Gastrocnemius medialis (tissue), 4 donors: ENCODE measurements at places on chromosomes 1 and 21. TPM values are rescaled to one million over a fixed set of nuclear protein-coding genes. Genes with fewer than 3 reads are reported as not detected.

MOB3C gene
- total RNA-seq: 11.3 TPM

LAMC2 gene
- 0.78 TPM for total RNA-seq

HAO2 gene
- 0.18 TPM for total RNA-seq

SELP gene
- total RNA-seq: 0.98 TPM

DNA sequence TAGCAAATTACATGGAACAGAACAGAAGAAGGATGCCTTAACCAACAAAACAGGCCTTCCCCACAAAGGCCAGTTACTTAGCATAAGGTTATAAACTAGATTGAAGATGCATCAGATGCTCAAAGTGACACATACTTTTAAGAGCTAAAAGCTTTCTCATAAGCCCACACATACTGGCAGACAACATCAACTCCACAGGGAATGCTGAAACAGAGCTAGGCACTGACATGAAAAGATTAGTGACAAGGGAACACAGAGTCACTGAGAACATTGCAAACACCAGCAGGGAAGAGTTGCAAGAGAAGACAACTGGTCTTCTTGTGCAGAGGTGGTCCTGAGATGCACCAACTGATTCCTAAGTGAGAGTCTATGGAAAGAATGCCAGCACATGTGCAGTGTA, 6.9 kb downstream of the TTC13 start:
- no peak overlapping the region for H3K4me3 ChIP-seq
- H3K36me3 ChIP-seq: no peaks in the 10 kb centered on the region
- no peak for DNase-seq
- no peak overlapping the region for H3K27ac ChIP-seq
- no peaks in the 10 kb centered on the region for H3K4me1 ChIP-seq

DNA sequence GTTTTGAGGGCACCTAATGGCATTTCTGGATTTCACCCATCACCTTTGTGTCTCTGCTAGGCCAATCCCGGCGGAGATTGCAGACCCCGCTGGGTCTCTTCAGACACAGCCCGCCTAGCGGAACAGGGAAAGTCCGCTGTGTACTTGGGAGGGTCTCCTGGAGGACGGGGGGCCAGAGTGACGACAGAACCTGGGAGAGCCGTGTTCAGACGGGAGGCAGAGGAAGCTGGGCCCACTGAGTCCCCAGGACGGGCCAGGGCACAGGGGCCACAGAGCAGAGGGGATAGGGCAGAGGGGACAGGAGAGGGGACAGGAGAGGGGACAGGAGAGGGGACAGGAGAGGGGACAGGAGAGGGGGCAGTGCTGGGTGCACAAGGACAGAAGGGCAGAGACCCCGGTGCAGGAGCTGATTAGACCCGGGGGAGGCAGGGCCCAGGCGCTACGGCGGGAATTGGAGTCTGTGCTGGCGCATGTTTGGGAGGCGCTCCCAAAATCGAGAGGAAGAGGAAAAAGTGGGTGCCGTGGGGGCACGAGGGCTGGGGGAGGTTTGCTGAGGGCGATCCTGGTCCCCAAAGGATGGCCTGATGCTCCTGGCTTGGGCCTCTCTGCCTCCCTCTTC, 12.7 kb downstream of the TRPM2 start:
- H3K27me3 ChIP-seq: peaks cover 17% of the 10 kb centered on the region
- H3K4me1 ChIP-seq: no peaks in the 10 kb centered on the region
- no peak overlapping the region for H3K27ac ChIP-seq
- H3K36me3 ChIP-seq: no peaks in the 10 kb centered on the region

DNA sequence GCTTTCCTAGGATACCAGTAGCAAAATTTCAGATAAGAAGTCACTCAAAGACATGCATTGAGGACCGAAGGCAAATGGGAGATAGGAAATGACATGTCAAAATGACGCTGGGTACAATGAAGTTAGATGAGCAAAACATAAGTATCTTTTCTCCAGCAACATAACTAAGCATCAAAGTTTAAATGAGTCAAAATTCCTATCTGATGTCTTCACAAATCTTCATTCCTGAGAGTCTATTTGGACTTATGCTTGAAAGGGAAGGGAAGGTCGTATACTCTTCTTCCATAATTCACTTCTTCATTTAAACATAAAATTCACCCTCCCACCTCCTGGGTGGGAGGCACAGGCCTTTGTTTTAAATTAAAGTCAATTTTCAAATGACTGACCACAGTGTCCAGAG, 4.1 kb upstream of the TMEM81 start:
- no peak for DNase-seq
- peaks cover 18% of the 10 kb centered on the region for H3K4me1 ChIP-seq
- no peak overlapping the region for H3K27ac ChIP-seq
- H3K27me3 ChIP-seq: no peaks in the 10 kb centered on the region

DNA sequence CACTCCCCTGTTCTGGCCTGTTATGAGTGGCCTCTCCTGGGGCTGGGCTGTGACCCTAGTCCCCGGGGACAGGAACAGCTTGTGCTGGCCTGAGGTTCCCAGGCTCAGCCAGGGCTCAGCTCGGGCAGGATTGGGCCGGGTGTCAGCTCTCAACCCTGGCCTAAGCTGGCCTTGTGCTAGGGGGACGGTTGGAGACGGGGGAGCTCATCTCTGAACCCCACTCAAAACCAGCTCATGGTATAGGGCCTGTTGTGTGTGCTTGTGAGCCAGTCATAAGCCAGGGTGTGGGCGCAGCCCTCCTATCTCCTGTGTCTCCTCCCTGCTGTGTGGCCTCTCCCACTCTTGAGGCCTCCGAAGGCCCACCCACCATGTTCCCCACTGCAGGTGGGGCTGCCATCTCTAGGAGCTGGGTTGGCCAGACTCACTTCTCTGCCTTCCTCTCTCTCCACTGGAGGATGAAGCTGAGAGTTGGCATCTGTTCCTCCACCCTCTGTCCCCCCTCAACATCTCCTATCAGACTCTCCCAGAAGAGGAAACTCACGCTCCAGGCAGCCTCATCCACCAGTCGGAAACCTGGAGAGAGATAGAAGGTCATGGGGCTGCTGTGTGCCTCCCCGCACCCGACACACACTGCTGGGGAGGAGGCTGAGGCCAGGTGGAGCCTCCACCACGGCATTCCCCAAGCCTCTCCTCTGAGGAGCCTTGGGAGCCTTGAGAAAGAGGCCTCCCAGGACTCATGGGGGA, 1.4 kb downstream of the PEAR1 start:
- no peak for DNase-seq
- H3K4me3 ChIP-seq: peak overlapping the region; percentile 64
- no peaks in the 10 kb centered on the region for H3K36me3 ChIP-seq
- H3K27me3 ChIP-seq: peaks cover 6% of the 10 kb centered on the region
- H3K4me1 ChIP-seq: peaks cover 15% of the 10 kb centered on the region

DNA sequence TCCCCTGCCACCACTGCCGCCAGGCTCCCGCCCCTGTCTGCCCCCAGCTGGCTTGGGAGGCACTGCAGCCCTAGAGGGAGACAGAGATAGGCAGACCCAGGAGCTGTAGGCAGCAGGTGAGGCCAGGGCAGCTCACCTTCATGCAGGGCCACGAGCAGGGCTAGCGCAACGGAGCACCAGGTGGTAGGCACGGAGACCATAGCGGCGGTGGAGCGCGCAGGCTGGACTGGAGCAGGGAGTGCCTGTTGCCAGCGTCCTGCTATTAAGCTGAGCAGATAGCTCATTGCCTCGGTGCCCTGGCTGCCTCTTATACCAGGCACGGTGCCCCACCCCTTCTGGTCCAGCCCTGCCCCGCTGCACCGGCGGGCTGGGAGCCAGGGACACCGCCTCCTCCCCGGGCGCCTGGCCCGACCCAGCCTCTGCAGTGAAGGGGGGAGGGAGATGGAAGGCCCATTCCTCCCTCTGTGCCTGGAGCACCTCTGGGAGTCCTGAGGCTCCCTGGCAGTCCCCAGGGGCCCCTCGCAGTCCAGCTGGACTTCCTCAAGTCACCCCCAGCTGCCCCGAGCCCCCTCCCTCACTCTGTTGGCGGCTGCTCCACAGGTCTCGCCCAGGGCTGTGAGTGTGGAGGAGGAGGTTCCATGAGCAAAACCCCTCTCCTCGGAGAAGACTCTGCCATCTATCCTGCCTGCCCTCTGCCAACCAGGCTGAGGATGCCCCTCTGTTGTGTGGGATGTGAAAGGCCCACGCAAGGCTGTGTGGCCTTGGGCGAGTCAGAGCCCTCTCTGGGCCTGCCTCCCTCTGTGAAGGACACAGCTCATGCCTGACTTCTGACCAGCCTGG, at the start of gene EDN2:
TSS of gene EDN2 (minus strand) at position 282 of the 840 bp plus-strand sequence. CDS start at position 200, 82 bp downstream.
- peak; percentile 55 for DNase-seq
- no peak within 1 kb of the TSS for H3K27ac ChIP-seq
- H3K4me3 ChIP-seq: no peak within 1 kb of the TSS

- no peaks in the 10 kb centered on the region for H3K27me3 ChIP-seq
- H3K27ac ChIP-seq: peak overlapping the region; percentile 98
- peaks cover 98% of the 10 kb centered on the region for H3K4me1 ChIP-seq
- no peak overlapping the region for H3K4me3 ChIP-seq
Observed at GRCh38 chr1:45673956-45674355, 12.4 kb downstream of the GPBP1L1 start.

DNA sequence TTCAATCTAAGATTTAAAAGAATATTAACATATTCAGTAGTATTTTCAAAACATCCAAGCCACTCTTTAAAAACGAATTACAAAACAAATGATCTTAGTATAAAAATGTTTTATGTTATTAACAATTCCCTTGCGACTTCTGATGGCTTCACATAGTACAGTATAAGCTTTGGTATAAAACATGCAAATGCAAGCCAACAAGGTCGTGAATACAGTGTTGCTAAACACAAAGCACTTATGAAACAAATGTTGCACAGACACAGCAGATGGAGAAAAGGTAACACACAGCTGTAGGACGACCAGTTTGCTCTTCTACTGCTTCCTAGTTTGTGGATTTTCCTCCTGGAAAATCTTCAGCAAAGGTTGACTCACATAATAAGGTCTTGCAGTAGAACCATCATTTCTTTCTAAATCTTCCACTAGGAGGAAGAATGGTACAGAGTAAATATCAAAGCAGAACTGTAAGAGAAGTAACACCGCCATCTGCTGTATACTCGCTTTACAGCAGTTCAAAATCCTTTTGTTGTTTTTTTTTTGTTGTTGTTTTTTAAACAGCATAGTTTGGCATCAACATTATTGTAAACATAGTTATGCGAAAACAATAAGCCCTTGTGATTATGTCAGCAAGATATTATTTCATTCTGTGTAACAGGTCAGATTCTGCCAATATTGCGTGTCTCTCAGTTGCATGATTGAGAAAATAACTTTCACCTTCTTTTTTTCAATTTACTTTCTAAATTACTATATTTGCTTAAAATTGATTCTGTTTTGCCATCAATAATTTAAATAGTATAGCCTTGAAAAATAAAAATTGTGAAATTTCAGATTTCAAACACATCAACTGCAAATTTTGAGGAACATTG, 69.5 kb downstream of the LHX8 start:
- H3K4me1 ChIP-seq: no peaks in the 10 kb centered on the region
- no peak overlapping the region for H3K4me3 ChIP-seq
- no peaks in the 10 kb centered on the region for H3K27me3 ChIP-seq

DNA sequence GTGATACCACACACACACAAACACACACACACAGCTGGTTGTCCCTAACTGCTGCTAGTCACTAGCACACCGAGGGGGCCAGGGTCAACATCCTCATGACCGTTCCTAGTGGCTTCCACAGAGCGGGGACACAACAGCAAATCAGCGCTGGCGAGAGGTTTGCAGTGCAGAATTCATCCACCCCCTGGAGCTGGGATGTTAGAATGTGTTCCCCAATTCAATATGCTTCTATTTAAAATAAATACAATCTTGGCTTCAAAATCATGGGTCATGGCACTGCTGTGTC, 16.2 kb upstream of the C2CD2 start:
- H3K4me3 ChIP-seq: no peak overlapping the region
- peaks cover 6% of the 10 kb centered on the region for H3K4me1 ChIP-seq
- H3K27me3 ChIP-seq: no peaks in the 10 kb centered on the region
- no peaks in the 10 kb centered on the region for H3K36me3 ChIP-seq

DNA sequence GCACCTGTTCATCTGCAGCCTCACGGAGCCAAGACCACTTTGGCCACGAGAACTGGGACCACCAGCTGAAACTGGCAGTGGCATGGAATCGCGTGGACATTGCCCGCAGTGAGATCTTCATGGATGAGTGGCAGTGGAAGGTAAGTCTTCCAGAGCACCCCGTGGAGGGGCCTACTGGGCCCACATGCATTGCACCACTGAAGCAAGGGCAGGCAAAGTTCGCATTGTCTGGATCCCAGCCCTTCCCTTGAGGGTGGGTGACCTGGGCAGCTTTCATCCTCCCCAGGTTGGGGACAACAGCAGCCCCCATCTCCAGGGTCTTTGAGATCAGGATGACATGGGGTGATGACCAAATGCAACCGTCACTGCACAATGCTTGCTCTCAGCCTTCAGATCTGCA, 37.5 kb downstream of the TRPM2 start:
- H3K4me3 ChIP-seq: no peak overlapping the region
- DNase-seq: no peak

- no peak overlapping the region for H3K27ac ChIP-seq
- no peak for DNase-seq
- H3K27me3 ChIP-seq: no peaks in the 10 kb centered on the region
- no peak overlapping the region for H3K4me3 ChIP-seq
- H3K4me1 ChIP-seq: no peaks in the 10 kb centered on the region
Observed at GRCh38 chr1:101194746-101195145, 42.1 kb upstream of the S1PR1 start.

DNA sequence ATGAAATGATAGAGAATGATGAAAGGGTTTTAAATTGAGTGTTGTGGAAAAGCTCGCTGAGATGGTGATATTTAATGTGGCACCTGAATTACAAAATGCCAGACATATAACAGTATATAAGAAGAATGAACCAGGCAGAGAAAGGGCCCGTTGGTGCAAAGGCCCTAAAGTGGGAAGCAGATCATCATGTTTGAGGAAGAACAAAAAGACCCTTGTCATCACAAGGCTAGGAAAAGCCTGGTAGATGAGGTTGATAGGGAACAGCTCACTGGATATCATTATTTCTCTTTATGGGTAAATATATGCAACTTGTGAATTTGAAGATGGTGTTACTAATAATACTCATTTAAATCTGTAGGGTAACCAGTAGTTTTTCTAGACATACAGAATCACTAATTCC, 11.0 kb downstream of the RAP1A start:
- H3K36me3 ChIP-seq: no peaks in the 10 kb centered on the region
- H3K4me3 ChIP-seq: no peak overlapping the region
- no peaks in the 10 kb centered on the region for H3K27me3 ChIP-seq
- H3K27ac ChIP-seq: no peak overlapping the region

GRCh38 chr1:37878071-37878470, 18.7 kb upstream of the MTF1 start:
- H3K36me3 ChIP-seq: no peaks in the 10 kb centered on the region
- no peaks in the 10 kb centered on the region for H3K27me3 ChIP-seq
- no peaks in the 10 kb centered on the region for H3K4me1 ChIP-seq
- no peak for DNase-seq
- no peak overlapping the region for H3K4me3 ChIP-seq
